ENCODE measurements at places on chromosomes 5 and 9.

DNA sequence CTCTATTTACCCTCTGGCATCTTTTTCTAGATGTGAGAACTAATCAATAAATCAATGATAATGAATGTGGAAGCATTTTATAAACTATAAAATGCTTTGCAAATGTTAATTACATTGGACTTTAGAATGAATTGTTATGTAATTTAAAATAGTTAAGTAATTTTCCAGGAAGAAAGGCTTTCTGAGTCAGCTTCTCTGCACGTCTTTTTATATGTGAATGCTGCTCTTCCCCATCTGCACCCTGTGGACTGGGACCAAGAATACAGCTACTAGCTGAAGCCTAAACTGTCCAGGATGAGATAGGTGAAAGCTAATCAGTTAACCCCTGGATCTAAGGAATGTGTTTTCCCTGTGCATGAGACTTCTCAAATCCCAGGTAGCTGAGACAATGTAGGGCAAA is 292.9 kb downstream of the NR3C1 start:
- peak; percentile 47 for DNase-seq

GRCh38 chr9:109893241-109893640 is 113.2 kb downstream of the PALM2AKAP2 start:
- no peak for DNase-seq

DNA sequence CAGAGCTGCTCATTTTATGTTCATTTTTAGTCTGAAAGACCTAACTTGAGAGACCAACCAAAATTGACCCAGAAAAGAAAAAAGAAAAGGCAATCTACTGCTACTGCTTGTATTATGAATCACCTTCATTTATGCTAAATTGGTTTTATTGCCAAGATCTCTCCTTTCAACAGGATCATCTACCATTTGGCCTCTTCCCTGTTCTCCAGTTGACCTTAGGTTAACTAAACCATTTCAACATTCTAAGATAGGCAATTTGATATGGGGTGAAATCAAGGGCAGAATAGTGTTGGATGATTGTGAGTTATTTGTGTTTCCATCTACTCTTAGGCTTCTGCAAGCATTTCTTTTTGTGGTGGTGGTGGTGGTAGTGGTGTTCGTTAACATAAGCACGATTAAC is 48.3 kb upstream of the POU4F3 start:
- DNase-seq, result peak; percentile 19

DNA sequence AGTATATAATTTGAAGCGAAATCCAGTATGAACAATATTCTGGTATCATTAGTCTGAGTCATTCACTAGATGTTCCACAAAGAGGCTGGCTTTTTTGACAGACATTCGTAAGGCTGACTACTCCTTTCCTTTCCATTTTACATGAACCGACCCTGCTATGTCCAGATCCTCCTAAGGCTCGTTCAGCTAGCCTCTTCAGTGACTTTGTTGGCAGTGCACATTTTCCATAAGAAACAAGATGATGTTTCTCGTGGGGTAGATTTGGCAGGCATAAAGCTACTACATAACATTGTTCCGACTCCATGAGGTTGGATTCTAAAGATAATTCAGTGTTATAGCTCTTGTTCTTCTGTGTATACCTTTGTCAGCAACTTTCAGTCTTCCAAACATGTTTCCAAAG is 49.0 kb downstream of the ZNF462 start:
- DNase-seq, result no peak

DNA sequence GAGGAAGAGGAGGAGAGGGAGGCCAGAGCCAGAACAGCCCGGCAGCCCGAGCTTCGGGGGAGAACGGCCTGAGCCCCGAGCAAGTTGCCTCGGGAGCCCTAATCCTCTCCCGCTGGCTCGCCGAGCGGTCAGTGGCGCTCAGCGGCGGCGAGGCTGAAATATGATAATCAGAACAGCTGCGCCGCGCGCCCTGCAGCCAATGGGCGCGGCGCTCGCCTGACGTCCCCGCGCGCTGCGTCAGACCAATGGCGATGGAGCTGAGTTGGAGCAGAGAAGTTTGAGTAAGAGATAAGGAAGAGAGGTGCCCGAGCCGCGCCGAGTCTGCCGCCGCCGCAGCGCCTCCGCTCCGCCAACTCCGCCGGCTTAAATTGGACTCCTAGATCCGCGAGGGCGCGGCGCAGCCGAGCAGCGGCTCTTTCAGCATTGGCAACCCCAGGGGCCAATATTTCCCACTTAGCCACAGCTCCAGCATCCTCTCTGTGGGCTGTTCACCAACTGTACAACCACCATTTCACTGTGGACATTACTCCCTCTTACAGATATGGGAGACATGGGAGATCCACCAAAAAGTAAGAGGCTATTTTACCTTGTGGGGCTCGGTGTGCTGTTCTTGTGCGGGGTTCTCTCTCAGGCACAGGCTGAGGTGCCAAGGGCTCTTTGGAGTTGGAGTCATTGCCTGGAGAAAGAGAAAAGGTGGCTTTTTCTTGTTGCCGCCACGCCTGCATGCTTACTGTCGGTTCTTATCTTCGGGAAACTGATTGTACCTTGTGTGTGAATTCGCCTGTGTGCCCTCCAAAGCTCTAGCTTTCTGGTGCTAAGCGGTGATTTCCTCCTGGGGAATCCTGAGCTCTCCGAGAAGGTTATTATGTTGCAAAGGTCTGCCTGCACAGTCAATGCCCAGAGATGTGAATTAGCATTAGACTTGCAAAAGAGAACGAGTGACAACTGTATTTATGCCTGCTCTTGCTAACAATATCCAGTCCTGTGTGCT is at the start of gene ISL1:
Gene ISL1, plus strand, starts transcription at position 318 of the 991 bp plus-strand sequence. Its CDS starts 224 bp downstream, at position 542.
- peak; percentile 89 for DNase-seq

GRCh38 chr9:86782831-86783230 is 164.5 kb downstream of the GAS1 start:
- DNase-seq, result no peak

- no peak for DNase-seq
These were observed 428.8 kb downstream of the CAAP1 start for GRCh38 chr9:26463837-26464236.

DNA sequence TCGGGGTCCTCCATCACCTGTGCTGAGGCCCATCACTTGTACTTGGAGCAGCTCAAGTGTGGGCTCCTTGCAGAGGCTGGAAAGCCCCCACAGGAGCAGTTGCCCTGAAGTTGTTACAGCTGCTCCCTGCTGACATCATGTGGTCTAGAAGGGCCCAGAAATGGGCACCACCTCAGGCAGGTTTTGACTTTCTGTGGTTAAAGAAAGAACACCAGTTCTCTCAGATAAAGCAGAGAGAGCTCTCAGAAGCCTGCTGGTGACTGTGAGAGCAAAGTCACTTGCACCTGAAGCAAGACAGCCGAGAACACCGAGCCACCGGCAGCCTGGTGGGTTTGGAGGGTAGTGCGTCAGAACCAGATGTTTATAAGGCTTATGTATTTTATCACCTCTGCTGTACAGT is 70.4 kb downstream of the MVB12B start:
- DNase-seq, result no peak

DNA sequence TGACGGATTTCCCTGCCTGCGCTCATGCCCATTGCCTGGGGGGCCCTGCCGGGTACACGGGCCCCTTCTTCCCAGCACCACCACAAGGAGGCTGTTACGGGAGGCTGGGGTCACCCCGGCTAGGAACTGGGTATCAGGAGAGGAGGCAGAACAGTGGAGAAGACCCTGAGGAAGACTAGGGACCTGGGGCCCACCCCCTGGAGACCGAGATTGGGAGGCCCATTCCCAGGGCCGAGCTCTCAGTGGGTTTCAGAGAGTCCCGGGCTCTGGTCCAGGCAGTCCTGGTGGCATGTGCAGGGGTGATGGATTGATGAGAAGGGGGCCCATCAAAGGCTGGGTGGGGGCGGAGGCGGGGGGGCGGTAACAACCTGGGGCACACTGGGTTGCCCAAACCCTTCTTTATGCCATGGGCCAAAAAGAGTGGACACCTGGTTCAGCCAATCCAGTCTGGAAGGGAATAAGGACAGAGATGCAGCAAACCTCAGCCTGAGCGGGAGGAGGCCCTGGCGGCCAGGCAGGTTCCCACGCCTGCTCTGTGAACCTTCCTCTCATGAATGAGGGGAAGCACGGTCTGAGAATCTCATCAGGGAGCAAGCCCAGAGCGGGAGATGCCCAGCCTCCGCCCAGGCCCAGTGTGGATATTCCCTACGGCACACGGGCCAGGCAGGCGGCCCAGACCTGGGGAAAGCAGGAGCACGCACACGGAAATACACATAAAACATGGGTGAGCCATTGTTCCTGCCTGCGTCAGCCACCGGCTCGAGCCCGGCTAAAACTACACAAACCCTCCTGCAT is 785 bp upstream of the P4HA2 start:
- no peak for DNase-seq

DNA sequence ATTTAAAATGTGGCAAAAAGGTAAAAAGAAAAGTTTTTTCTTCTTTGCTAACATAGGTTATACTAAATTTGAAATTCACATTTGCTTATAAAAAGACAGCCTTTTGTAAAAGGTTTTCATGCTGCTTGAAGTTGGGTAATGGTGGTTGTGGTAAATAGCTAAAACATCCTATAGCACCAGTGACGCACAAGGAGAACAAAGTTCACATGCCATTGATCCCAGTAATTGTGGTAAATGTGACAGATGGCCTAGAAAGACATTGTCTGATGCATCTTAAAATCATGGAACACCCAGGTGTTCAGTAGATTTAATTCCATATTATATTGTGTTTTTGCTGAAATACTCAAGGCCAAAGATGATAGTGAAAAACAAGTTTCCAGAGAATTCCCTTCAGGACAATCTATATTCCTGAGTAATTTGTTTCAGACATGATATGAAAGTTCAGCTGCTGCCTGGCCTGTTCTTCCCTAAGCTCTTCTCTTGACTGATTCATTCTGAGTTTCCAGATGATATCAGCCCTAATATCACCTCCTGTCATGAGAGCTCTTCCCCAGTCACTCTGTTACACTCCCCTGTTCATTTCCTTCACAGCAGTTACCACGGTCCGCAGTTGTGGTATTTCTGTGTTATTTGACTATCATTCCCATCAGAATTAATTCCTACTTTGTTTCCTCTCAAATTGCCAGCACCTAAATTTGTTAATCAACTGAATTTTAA is 4.6 kb upstream of the FBXL17 start:
- peak; percentile 43 for DNase-seq

- no peak for DNase-seq
These were observed 315.1 kb downstream of the RAB3C start for GRCh38 chr5:58898006-58898405.

DNA sequence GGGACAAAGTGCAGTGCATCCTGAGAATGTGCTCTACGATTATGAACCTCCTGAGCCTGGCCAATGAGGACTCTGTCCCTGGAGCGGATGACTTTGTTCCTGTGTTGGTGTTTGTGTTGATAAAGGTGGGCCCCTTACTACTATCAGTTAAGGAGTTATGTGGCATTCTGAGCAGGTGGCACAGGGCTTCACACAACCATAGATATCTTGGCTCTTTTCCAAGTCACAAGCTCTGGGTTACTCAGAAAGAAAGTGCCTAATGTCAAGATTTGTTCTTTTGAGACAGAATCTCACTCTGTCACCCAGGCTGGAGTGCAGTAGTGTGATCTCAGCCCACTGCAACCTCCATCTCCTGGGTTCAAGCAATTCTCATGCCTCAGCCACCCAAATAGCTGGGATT is 99.0 kb downstream of the GAPVD1 start:
- DNase-seq, result no peak

DNA sequence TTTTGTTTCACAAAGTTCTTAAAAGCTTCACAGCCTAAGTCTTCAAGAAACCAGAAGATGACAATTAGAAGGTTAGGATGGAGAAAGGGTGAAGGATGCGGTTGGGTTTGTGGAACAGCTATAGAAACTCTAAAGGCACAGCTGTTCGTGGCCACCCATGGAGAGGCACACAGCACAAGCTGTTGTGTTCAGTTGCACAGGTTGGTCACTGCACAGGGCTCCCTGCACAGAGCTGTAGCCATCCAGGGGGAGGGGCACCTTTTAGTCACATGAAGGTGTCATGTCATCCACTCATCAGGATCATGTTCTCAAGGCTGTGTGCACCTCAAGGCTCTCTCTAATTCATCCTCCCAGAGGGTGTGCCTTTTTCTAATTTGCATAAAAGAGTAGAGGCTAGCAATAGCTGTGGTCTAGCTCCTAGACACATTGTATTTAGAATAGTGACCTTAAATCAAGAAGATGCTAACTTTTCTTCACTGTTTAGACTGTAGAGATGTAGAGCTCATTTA is 5.0 kb upstream of the RASGRF2 start:
- DNase-seq, result no peak

- DNase-seq, result no peak
These were observed 85.0 kb upstream of the TAF11L2 start for GRCh38 chr5:17412760-17413671.

- DNase-seq, result peak; percentile 88
These were observed 59.7 kb downstream of the GNA14 start for GRCh38 chr9:77588271-77588937.

- no peak for DNase-seq
These were observed 89.6 kb upstream of the DMRTA1 start for GRCh38 chr9:22356985-22357384.

GRCh38 chr5:118611332-118611945 is 376.9 kb downstream of the DTWD2 start:
- peak; percentile 44 for DNase-seq

- no peak for DNase-seq
These were observed 104.7 kb upstream of the PIK3R1 start for GRCh38 chr5:68110894-68111293.

DNA sequence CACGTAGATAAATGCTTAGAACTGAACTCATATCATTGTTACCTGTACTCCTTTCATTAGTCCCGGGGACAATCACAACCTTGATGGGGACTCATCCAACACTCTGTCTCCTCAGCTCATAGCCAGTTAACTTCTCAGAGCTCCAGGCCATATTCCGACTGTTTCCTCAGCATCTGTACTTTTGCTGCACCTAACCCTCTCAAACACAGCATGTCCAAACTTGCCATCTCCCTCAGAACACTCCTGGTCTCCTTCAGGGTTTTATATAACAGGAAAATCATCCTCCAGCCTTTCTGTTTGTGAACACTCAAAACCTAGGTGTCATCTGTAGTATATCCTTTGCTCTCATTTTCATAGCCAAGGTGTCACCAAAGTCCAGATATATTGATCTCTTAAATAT is 150.5 kb downstream of the CDH6 start:
- DNase-seq, result no peak

DNA sequence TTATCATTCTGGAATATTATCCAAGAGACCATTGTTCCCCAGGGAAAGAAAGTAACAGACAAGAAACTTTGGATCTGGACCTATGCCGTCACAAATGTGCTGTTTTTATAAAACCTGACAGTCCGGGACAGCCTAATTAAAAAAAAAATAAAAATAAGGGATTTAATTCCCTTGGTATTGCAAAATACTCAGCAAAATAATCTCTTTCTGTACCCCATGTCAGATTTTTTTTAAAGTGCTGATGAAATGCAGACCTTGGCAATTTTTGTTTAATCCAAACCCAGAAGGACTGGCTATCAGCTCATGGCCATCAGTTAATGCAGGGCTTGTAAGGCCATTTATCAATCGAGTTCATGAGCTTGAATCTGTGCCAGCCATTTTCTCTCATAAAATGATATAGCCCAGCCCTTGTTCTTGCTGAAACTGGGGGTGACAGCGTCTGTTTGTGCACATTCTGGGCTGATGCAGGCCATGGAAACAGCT is 162.7 kb upstream of the S1PR3 start:
- DNase-seq, result no peak
